NCI-H774 (cell line): ENCODE measurements at places on chromosomes 1 and 21.

DNA sequence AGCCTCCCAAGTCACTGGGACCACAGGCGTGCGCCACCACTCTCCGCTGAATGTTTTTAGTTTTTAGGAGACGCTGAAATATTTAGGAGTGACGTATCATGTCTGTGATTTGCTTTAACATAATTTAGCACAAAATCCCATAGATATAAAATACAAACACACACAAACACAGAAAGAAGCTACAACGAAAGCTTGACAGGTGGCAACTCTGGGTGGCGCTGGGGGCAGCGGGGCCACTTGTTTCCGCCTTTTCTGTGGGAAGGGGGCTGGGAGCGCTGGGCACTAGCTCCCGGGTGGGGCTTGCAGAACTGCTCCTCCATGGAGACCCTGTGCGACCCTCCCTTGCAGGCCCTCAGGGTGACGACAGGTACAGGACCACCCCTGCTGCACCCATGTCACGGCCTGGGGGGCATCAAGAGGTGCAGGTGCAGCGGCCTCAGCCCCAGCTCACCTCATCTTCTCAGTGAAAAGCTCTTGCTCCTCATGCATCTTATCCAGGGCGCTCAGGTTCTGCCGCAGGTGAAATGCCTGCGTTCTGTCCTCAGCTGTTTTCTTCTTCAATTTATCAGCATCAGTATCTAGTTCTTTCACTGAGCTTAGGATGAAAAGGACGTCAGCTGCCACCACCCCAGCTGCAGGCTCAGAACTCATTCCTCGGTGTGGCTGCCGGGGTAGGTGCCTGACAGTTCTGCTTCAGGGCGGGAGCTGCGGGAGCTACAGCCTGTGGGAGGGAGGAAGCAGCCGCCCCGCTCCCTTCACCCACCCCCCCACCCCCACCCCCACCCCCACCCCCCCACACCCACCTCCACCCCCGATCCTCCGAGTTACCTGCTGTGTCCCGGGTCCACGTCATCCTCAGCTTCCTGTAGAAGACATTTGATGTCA, 15.3 kb downstream of the CFAP74 start:
- no peak for DNase-seq

DNA sequence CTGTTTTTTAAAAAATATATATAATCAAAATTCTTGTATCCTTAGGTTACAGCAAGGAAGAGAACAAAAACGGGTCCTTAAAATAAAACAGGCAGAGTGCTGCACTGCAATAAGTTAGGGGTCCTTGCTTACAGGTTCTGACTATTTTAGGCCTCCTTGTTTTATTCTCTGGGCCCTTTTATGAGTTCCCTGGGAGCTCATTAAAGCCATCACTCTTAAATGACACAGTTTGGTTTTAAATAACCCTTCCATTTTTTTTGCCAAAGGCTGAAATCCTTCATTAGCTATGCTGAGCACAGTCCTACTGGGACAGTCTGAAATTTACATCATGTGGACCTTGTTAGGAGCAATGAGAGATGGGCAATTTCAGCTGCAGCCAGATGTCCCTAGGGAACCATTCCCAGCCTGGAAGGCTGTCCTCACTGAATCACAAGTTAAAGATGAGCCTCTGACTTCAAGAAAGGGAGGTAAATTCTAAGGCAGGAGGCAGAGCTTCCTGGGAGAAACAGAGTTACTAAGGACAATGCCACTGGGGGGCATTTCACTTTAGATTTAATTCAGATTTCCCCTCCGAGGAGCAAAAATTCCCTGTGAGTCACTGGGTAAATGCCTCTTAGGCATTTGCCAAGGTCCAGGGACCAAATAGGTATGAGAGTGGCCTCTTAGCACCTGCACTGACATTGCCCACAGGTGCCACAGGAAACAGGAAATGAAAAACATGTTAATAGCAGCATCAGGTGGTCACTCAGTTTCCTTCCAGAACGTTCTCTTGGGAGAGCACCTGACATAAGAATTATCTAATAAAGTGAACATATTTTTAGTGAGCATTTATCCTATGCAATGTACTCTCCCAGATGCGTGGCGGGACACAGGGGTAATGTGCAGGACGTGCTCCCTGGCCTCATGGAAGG, 3.8 kb upstream of the MUL1 start:
- DNase-seq = no peak

DNA sequence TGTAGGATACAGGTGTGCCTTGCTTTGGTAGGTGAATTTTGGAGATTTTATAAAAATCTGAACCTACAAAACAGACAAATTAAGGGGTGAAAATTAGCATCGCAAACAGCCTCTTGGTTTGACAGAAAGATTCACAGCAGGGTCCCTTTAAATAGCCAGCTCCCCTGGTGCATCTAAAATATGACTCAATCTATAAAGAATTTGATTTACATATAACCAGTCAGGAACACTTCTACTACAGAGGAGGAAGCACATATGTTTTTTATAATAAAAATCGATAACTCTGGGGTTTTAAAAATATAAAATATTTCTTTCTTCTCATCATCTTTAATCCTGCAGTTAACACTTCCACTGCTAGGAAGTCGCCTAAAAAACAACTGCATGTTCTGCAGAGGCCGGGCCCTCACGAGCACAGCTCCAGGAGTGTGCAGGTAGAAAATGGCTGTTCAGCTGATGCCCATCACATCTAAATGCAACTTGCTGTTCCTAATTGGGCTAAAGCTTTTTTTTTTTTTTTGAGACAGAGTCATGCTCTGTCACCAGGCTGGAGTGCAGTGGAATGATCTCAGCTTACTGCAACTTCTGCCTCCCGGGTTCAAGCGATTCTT, 203.4 kb downstream of the HS2ST1 start:
- no peak for DNase-seq

DNA sequence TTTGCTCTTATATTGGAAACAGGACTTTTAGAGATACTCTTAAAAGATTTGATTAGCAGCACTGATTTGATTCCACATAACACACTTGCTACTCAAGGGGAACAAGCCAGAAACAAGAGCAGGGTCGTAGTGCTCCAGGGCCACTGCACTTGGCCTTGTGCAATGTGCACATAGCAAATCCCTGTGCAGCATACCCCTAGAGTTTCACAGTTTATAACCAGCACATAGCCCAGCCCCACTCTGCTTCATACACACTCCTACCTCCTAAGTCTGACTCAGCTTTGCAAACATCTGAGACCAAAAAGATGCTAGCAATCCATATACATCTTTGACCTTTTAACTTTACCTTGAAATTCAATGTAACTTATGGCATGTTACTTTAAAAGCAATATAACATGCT, 157.6 kb downstream of the VAV3 start:
- no peak for DNase-seq

DNA sequence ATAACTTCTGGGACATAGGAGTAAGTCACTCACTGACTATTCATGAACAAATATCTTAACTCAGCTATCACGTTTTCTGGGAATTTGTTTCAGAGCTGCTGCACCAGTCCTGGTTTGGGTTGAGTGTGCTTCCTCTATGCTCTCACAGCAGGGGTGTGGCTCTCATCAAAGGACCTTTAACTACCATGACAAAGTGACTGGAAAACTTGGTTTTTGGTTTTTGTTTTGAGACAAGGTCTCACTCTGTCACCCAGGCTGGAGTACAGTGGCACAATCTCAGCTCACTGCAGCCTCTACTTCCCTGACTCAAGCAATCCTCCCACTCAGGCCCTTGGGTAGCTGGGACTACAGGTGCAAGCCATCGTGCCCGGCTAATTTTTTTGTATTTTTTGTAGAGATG, 4.1 kb downstream of the ILDR2 start:
- DNase-seq = no peak

- DNase-seq = no peak
These were observed 95.0 kb downstream of the SUSD4 start for GRCh38 chr1:223269006-223269405.

DNA sequence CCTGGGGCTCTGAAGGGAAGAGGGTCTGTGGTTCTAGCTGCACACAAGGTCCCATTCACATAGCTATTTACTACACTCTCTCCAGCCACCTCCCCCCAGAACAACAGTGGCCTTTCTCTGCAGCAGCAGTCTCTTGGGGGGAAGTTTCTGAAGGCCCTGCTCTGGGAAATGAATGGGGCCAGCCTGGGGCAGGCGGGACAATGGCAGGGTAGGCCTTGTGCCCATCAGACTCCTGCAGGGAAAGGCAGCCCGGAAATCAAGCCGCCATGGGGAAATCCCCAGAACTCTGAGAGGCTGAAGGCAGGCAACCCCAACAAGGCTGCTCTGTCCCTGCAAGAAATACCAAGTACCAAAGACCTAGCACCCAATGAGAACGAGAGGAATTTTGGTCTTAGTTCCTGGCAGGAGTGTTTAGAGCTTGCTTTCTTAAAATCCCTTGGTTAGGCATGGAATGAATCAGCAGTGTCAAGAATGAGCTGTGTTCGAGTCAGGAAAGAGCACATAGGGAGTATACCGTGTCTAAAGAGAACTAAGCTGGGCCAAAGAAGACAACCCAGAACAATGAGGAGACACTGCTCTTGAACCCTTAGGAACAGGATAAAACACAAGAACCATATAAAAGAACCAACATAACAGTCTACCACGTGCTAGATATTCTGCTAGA, 11.3 kb downstream of the ARHGEF11 start:
- DNase-seq = no peak

DNA sequence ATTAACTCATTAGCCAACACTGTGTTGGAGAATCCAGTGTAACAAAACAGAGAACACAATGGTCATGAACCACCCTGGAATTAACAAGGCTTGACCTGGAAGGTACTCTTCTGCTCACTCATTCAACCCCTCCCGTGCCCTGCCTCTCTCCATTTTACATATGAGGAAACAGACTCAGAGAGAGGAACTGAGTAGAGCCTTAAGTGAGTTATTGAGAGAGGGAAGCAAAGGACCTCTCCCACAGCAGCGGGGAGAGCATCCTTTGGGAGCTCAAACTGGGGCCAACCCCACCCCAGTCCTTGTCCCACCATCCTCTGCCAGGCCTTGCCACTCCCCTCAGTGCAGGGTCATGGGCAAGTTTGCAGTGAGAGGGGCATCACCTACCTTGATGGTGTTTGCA, 1.4 kb downstream of the S100A12 start:
- DNase-seq = no peak
